ENCODE measurements at places on chromosomes 16 and 17. TPM values are rescaled to one million over a fixed set of nuclear protein-coding genes. Genes with fewer than 3 reads are reported as not detected.

The MYH13 gene
- not detected for total RNA-seq

The UBE2G1 gene
- 98.5 TPM for total RNA-seq

DNA sequence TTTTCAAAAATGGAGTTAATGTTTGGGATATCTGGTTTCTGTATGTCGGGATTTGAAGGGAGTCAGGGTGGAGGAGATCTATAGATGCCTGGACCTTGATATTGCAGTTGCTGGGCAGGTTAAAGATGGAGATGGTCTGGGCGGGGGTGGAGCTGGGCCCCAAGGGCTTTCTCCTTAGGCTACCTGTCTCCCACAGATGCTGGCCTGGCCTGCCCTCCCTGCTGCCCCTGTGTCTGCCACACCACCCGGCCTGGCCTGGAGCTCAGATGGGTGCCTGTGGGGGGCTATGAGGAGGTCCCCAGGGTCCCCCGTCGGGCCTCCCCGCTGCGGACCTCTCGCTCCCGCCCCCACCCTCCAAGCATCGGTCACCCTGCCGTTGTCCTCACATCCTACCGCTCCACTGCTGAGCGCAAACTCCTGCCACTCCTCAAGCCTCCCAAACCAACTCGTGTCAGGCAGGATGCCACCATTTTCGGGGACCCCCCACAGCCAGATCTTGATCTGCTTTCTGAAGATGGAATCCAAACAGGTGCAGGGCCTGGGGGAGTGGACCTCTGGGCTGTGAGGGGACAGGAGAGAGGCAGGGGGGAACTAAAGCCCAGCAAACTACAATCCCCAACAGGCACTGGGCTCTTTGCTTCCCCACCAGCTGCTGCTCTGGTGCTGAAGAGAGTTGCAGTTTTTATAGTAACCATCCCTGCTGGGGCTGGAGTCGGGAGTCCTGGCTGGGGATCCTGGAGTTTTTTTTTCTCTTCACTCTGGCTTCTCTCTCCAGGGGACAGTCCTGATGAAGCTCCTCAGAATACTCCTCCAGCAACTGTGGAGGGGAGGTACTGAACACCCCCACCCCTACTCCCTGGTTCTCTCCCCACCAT, 2.9 kb downstream of the ARHGEF15 start:
- DNase-seq: no peak

DNA sequence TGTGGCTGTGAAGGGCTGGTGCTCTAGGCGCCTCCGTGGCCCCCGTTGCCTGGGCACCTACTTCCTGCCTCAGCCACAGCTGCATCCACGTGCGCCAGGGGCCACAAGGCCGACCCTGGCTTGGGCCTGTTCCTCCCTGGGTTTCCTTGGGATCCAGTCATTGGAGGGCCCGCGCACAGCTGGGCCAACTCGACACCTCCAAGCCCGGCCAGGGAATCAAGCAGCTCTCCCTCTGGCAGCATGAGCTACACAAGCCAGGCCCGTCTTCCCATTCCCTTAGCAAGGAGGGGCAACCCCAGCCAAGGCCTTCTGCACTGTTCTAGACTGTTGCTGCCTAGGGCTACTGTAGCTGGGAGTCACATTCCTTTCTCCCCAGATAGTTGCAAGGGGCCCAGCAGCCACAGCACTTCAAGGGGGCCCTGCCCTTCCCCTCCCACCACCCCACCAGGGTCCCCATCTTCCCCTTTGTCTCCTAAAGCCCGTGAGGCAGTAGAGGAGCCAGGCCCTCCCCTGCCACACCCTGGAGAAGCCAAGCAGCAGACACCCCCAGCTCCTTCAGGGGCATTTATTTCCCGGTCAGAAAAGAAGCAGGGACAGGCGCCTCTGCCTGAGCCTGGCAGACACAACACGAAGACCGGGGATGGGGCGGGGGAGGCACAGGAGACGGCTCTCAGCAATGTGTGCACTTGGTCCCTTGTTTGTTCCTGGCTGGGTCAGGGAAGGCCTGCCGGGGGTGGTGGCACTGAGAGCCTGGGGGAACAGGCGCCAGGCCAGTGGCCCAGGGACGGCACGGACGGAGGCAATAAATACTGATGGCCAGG, 3.8 kb downstream of the ARHGDIA start:
- DNase-seq: no peak
